ENCODE measurements at places on chromosomes 3 and 15.
A peak's percentile ranks its signal among the peaks of the same experiment; 100 is the strongest.

DNA sequence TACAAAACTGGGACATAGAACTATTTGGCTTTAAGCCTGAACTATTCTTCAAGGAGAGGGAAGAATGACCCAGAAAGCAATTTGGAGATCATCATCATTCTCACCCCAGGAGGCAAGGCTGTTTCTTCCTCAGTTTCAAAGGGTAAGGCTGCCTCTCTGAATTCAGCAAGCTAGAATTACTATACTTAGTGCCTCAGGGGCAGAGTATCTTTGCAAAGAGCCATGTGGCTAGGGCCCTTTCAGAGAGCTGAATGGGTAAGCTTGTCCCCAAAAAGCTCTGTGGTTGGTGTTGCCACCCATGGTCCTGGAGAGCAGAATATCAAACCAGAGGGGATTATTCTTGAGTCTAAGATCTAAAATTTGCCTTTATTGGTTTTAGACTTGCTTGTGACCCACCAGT lies 720.3 kb upstream of the ARPP21 start:
- no peak for DNase-seq

GRCh38 chr3:128218548-128219257 lies 65.4 kb downstream of the EEFSEC start:
- no peak for DNase-seq

- DNase-seq: no peak
These were observed 207.1 kb downstream of the MEIS2 start for GRCh38 chr15:36893276-36893675.

DNA sequence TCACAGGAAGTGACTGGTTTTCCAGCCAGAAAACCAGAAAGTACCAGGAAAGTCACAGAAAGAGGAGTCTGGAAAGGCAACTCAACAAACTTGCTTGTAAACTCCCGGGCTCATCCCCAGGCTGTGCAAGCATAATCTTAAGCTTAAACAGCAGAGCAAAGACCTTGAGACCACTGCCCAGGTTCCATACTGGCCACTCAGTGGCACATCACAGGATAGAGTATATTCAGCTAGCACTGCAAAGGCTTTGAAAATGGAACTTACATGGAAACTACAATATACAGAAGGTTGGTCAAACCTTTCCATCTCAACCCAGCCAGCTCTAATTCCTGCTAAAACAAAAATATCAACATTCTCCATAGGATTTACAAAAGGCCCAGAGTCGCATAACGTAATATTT lies 20.1 kb downstream of the DMXL2 start:
- no peak for DNase-seq

DNA sequence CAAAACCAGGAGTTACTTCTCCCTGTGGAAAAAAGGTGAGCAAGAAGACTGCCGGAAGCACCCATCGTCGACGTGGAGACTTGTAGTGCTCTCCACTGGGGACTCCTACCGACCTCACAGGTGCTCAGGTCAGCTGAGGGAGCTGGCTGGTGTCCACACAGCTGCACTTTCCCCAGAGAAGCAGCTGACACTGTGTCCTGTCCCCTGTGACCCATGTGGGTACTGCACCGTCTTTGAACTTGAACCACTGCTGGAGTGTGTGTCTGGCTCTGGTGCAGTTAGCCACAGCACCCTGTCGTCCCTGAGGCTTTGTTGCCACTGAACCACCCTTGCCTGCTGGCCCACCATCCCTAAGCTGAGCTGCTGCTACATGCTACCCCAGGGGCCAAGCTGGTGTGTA lies 270.8 kb downstream of the CACNA2D3 start:
- DNase-seq: no peak

DNA sequence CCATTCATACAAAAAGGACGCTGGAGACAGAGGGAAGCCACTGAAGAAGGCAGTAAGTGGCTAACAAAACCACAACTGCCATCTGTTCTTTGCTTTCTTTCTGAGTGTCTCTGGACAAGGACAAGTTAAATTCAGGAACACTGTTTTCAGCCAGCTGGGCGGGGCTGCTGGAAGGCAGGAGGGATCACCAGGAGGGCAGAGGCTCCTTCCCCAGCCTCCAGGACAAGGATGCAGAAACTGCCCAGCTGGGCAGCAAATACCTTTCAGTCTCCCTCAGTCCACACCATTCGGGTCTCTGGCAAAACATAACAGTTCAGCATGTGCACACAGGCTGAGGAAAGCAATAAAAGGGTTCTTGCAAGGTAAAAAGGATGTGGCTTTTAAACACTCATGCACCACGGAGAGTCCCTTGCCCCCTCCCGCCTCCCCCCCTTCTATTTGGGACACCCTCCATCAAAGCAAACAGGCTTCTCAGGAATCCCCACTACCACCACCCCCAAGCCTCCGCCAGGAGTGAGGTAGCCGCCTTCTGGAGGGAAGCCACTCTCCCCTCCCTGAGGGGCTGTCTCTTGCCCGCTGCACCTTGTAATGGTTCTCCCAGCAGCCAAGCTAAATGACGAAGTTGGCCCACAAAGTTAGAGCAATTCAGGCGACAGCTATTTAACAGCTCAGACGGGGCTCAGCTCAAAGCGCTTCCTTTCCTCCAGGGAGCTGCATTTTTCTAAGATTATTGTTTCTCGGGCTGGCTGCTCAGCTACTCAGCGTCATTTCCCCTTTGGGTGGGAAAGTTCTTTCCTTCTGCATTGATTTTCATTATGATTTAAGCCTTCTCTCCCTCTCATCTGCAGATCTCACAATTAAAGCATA lies 3.8 kb downstream of the HEG1 start:
- peak; percentile 60 for DNase-seq

DNA sequence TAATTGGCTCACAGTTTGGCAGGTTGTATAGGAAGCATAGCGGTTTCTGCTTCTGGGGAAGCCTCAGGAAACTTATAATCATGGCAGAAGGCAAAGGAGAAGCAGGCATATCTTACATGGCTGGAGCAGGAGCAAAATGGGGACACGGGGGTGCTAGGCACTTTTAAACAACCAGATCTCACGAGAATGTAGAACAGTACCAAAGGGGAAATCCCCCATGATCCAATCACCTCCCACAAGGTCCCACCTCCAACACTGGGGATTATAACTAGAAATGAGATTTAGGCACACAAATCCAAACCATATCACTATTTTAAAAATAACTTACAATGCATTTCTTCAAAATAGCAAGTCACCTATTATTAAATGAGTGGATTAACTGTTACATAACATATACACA lies 47.1 kb upstream of the ANKRD28 start:
- DNase-seq: no peak

GRCh38 chr3:147318900-147319299 lies 87.4 kb downstream of the ZIC4 start:
- DNase-seq: no peak

All from activated T-cell treated with anti-CD3 and anti-CD28 coated beads for 4 hours (primary cell).